ENCODE measurements at places on chromosomes 13 and 19.

GRCh38 chr19:46016426-46017094 lies 6.3 kb downstream of the PGLYRP1 start:
- peak; percentile 73 for DNase-seq

GRCh38 chr19:17242431-17243208 lies 3.1 kb downstream of the NR2F6 start:
- DNase-seq, result no peak

GRCh38 chr19:4012975-4013634 lies 5.6 kb downstream of the PIAS4 start:
- DNase-seq, result no peak

DNA sequence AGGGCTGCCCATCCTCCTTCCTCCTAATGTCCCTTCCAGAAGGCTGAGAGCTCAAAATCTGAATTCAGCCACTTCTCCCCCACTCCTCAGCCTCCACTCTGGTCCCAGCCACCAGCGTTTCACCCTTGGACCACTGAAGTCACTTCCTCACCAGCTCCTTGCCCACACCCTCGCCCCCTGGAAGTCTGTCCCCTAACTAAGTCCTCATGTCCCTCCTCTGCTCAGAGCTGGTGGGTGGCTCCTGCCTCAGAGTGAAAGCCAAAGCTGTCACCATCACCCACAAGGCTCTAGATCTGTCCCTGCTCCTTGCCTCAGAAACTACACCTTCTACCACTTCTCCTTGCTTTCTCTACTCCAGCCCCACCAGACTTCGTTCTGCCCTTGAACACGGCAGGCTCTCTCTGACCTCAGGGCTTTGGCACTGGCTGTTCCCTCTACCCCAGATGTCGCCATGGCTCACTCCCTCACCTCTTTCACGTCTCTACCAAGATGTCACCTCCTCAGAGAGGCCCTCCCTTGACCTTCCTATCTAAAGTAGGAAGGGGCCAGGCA lies 1.7 kb downstream of the ERCC1 start:
- no peak for DNase-seq

DNA sequence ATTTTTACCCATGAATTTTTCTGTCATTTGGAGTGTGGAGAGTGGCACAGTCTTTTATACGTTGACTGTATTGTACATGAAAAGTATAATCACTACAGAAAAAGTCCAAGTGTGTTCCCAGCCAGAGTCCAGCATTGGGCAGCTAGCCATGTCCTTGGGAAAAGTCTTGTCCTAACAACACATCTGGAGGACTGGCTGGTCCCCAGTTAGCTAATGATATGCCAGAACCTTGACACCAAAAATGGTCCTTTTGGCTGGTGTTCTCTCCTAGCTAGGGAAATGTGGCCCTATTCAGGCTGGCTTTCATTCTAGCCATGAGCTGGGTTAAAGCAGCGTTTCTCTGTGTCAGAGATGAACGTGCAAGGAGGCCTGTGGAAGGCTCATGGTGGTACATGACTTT lies 98.9 kb downstream of the ESD start:
- DNase-seq, result no peak

GRCh38 chr13:76129305-76130000 lies 493.3 kb downstream of the LMO7 start:
- no peak for DNase-seq

GRCh38 chr13:23985839-23986238 lies 88.5 kb upstream of the C1QTNF9B start:
- DNase-seq, result no peak

Measured in stimulated activated CD4-positive, alpha-beta T cell treated with anti-CD3 and anti-CD28 coated beads, Interleukin-2, amount 100 ng/mL, for 4 hours (primary cell).